PC-3 (cell line): ENCODE measurements at places on chromosomes 2 and 18.
A peak's percentile ranks its signal among the peaks of the same experiment; 100 is the strongest.

DNA sequence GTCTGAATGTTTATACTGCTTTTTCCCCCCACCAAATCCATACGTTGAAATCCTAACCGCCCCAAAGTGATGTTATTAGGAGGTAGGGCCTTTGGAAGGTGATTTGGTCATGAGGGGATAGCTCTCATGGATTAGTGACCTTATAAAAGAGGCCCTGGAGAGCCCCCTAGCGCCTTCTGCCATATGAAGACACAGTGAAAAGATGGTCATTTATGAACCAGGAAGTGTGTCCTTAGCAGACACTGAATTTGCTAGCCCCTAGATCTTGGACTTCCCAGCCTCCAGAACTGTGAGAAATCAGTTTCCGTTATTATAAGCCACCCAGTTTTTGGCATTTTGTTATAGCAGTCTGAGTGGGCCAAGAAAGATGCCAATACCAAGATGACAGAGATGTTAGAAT, 7.2 kb upstream of the TSN start:
- H3K27ac ChIP-seq = no peak overlapping the region
- H3K36me3 ChIP-seq = no peaks in the 10 kb centered on the region
- peak; percentile 50 for DNase-seq
- H3K4me3 ChIP-seq = no peak overlapping the region
- H3K4me1 ChIP-seq = no peaks in the 10 kb centered on the region
- H3K27me3 ChIP-seq = no peaks in the 10 kb centered on the region

GRCh38 chr18:10248738-10249137, 205.7 kb upstream of the APCDD1 start:
- H3K27me3 ChIP-seq = peaks cover 59% of the 10 kb centered on the region
- no peak overlapping the region for H3K27ac ChIP-seq
- no peaks in the 10 kb centered on the region for H3K36me3 ChIP-seq
- H3K4me3 ChIP-seq = no peak overlapping the region
- no peaks in the 10 kb centered on the region for H3K4me1 ChIP-seq
- DNase-seq = no peak

DNA sequence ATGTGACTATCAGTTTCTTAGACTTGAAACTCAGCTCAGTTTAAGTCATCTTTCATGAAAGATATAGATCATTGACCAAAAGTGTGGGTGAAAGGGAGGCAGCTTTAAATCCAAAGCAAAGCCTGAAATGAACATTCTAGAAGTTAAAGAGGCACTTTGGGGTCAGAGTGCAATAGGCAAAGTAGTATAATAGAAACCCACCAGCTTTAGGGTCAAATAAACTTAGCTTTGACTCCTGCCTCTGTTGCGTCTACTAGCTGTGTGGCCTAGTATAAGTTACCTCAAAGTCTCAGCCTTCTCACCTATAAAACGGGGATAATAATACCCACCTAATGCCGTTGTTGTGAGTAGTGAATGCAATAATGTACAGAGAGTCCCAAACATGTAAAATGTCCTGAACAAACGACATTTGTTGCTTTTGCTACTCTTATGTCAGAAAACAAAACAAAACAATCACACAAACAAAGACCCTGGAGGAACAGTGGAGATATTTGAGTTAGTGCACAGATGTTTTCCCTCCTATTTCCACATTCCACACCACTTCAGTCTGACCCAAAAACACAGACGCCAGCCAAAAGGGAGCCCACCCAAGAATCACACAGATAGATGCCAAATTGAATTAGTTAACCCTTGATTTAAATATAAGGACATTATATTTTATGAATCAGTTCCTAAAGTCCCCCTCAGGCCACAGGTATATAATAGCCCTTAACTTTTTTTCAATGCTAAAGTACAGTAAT, 657.0 kb downstream of the ARHGAP15 start:
- DNase-seq = no peak
- no peak overlapping the region for H3K27ac ChIP-seq

DNA sequence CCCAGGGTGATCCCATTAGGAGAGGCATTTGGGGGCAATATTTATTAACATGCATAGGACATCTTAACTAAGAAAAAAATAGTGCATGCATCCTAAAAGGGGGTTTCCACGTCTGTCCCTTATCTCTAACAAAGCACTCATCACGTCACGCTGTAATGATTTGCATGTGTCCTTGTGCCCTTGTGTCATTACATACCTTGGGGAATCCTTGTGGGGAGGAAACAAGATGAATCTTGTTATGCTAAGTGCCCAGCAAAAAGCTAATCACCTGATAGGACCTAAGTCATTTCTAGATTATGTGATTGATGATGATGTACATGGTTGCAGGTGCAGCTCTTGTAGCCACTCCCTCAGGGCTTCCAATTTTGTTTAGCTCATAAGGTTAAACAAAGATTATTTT, 250.9 kb downstream of the FBXO15 start:
- no peak for DNase-seq
- no peak overlapping the region for H3K4me3 ChIP-seq
- H3K27me3 ChIP-seq = no peaks in the 10 kb centered on the region

DNA sequence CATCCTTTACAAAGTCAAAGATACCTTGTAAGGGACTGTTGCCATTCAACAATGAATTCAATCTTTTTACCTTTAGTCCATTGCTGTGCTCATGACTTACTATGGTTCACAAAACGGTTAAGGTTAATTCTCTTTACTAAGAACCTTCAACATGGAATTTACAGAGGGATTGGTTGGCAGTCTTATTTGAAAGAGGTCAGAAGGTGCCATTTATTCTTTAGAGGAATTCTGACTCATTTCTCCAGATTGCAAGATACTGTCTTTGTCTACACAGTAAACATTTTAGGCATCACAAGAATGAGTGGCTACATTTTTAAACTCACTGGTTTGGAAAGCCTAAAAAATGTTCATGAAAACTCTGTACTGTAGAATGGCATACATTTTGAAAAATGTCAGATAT, 17.4 kb downstream of the KCNH7 start:
- H3K27me3 ChIP-seq = 0 out of 2 replicates have a peak, but pooled peaks cover 10% of the 10 kb centered on the region
- no peaks in the 10 kb centered on the region for H3K36me3 ChIP-seq
- peak; percentile 44 for DNase-seq
- peaks cover 9% of the 10 kb centered on the region; the same call in 1 of the 2 replicates for H3K4me1 ChIP-seq
- H3K27ac ChIP-seq = no peak overlapping the region

- H3K27ac ChIP-seq = no peak overlapping the region
- no peak overlapping the region for H3K4me3 ChIP-seq
- peaks cover 12% of the 10 kb centered on the region; the same call in 1 of the 2 replicates for H3K4me1 ChIP-seq
- no peak for DNase-seq
These were observed 210.7 kb downstream of the ARL4C start for GRCh38 chr2:234286118-234286598.

GRCh38 chr2:54370405-54371104, 85.6 kb upstream of the SPTBN1 start:
- no peaks in the 10 kb centered on the region for H3K4me1 ChIP-seq
- no peak overlapping the region for H3K27ac ChIP-seq
- no peak for DNase-seq
- H3K4me3 ChIP-seq = no peak overlapping the region
- no peaks in the 10 kb centered on the region; the same call in 1 of the 2 replicates for H3K27me3 ChIP-seq

DNA sequence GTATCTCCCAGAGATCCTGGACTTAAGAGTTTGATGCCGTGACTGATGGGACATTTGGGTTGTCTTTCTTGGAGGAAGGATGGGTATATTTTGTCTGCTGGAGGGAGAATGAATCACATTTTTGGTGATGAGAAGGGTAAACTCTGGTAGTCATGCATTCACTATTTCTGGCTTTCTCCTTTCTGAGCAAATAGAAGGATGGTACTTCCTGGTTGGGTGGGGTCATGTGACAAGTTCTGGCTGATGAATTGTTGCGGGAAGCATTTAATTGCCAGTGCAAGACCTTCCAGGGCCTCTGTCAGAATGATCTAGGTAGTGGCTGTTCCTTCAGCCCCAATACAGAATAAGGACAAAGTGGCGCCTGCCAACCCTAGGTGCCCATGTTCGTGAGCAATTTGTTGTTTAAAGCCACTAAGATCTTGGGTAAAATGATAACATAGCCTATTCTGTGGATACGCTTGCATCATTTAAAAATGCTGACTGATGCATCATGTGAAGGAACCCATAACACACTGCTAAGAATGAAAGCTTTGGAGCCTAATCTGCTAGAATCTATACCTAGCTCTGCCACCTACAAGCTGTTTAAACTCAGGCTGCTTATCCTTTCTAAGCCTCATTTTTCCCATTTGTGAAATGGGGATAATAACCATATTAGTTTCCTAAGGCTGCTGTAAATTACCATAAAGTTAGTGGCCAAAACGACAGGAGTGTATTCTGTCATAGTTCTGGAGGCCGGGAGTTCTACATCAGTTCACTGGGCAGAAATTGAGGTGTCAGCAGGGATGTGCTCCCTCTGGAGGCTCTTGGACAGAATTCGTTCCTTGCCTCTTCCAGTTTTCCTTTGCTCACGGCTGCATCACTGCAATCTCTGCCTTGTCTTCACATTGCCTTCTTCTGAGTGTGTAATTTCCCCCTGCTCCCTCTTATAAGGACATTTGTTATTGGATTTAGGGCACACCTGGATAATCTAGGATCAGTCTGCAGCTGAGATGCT, 281.3 kb downstream of the AGPS start:
- no peak overlapping the region for H3K4me3 ChIP-seq
- no peaks in the 10 kb centered on the region for H3K4me1 ChIP-seq
- H3K27ac ChIP-seq = no peak overlapping the region
- no peaks in the 10 kb centered on the region for H3K36me3 ChIP-seq

DNA sequence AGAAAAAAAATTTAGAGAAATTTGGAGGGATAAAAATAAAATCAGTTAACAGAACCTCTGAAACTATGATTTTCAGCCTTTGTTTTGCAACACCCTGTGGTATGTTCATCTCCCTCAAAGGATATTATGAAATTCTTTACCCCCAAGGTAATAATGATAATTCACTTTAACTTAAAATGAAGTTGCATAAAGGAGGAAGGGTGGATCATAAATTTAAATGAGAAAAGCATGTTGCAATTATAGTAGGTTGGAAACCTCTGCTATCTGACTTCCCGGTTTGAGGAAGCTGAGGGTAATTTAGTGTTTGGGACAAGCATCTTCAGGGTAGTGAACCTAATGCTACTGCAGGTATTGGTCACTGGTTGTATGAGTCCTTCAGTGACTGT, 102.9 kb downstream of the BABAM2 start:
- no peaks in the 10 kb centered on the region for H3K27me3 ChIP-seq
- no peak for DNase-seq
- peaks cover 14% of the 10 kb centered on the region for H3K4me1 ChIP-seq
- no peak overlapping the region for H3K27ac ChIP-seq

DNA sequence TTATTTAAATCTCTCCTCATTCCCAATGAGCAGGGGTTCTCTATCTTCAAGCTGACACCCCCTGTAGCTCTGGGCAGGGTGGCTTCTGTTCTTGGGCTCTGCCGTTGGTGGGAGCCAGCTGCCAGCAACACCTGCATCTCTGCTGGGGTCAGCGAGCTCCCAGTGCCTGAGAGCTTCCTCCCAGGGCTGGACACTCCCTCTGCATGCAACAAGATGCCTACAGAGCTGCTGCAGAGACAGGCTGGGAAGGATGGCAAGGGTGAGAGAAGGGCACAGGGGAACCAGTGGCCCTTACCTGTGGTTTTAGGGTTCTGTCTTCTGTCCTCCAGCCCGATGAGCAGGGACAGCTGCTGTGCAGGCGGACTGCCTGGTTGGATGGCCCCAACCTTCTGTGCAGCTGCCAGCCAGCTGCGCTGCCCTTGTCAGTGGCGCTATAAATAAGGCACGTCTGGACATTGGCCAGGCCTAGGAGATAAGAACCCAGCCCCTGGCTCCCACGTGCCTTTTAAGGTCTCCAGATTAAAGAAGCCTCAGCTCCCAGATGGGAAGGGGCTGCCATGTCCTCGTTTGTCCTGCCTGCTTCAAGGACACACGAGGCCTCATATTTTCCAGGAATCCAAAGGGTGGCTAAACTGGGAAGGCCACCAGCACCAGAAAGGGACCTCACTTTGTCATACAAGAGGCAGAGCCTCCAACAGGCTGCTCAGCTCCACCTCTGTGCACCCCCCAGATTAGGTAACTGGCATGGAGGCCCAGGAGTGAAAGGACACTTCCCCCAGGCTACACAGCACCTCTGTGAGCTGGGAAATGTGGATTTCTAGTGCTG, 39.5 kb upstream of the FHL2 start:
- no peak overlapping the region for H3K4me3 ChIP-seq
- H3K36me3 ChIP-seq = no peaks in the 10 kb centered on the region
- H3K27ac ChIP-seq = no peak overlapping the region
- no peak for DNase-seq
- no peaks in the 10 kb centered on the region for H3K4me1 ChIP-seq

DNA sequence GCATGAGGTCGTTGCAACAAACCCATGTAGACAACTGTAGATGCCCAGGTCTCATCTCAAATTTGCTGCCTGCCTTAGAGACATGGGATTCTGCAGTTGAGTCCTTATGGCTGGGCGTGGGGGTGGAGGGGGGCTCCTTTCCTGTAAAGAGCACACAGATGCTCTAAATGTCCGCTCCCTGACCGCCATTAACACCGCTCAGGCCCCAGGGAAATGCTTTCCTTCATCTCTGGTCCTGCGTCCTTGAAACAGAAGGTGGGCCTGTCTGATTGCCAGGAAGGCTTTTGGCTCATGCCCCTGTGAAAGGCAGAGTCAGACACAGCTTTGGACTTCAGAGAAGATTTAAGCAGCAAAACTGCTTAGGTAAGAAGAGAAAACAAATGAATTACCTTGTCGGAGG, 25.7 kb downstream of the GPR39 start:
- no peaks in the 10 kb centered on the region for H3K27me3 ChIP-seq
- H3K36me3 ChIP-seq = 0 out of 2 replicates have a peak, but pooled peaks cover 3% of the 10 kb centered on the region
- H3K4me3 ChIP-seq = no peak overlapping the region
- H3K4me1 ChIP-seq = peaks cover 48% of the 10 kb centered on the region

DNA sequence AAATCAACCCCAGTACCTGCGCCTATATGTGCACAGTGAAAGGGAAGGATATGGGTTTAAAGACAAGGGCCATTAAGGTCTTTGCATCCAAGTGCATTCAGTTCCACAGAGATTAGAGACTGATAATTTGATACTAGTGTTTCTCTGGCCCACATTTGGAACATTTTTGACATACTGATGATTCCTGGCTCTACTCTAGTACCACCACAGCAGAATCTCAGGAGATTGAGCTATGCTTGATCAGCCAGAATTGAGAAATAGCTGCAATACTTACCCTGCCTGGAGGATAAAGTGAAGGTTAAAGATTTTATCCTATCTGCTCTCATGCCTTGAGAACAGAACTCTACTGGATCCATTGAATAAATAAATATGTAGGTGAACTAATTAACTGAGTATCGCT, 1267.8 kb downstream of the SUCLG1 start:
- no peaks in the 10 kb centered on the region for H3K27me3 ChIP-seq
- no peak for DNase-seq
- H3K27ac ChIP-seq = no peak overlapping the region
- no peaks in the 10 kb centered on the region for H3K36me3 ChIP-seq
- no peak overlapping the region for H3K4me3 ChIP-seq
- H3K4me1 ChIP-seq = no peaks in the 10 kb centered on the region

GRCh38 chr2:80075719-80076118, 228.8 kb downstream of the LRRTM1 start:
- H3K27me3 ChIP-seq = peaks cover 13% of the 10 kb centered on the region; the same call in 1 of the 2 replicates
- no peaks in the 10 kb centered on the region for H3K4me1 ChIP-seq
- H3K27ac ChIP-seq = no peak overlapping the region
- DNase-seq = no peak
